ENCODE measurements at places on chromosomes 3 and 15.

DNA sequence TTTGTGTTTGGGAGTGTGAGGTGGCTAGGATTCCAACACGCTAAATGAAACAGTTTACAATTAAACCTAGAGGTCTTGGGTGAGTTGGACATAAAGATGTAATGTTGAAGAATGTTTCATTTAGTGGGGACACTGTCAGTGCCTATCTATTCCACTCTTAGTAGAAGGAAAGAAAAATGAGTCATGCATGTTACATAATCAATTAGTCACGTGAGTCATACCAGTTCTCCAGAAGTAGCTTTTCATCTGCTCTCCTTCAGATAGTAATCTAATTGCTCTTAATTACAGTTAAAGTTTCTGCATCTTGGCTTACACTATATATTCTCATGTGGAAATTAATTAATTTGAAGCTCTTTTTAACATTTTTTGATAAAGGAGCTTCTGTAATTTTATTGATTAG lies 115.7 kb upstream of the P2RY1 start:
- no peak for DNase-seq

DNA sequence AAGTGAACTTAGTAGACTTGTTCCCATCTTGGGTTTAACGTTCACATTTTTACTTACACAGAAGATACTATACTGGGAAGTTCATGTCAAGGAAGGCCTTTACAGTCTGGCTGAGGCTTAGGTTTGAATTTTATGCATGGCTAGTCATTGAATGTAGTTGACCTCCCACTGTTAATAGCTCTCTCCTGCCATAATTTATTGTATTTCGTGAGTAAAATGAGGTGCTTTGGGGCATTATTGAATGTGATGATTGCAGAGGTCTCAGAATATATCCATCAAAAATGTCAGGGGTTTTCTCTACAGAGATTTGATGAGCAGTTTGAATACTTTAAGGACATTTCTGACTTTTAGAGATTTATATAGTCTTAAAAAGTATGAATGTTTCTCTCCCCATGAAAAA lies 356.6 kb upstream of the GRM7 start:
- DNase-seq, result no peak

DNA sequence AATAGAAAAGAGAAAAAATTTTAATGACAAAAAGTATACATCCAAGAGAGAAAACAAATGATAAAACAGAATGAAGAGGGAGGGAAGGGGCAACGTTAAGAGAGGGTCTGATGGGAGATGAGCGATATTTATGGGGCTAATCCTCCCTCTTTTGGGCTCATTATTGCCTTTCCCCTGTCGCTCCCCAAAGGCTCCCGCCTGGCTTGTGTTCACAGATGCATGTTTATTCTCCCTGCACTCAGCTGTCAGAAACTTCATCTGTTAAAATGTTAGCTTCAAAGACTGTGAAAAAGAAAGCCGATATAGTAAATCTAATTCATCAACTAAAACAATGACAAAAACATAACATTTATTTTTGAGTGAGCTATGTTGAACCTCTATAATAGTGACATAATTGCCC lies 74.3 kb downstream of the GABRB3 start:
- DNase-seq, result no peak

DNA sequence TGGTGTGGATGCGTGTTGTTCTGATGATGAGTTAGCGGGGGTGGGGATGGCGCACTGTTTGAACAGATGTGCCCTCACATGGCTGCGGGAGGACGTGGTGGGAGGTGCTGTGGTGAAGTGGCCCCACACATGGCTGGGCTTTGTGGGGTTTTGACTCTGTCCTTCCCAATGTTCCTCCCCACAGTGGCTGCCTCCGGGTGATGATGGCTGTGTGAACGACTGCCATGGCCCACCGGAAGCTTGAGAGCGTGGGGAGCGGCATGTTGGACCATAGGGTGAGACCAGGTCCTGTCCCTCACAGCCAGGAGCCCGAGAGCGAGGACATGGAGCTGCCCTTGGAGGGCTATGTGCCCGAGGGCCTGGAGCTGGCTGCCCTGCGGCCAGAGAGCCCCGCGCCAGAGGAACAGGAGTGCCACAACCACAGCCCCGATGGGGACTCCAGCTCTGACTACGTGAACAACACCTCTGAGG lies 167.9 kb downstream of the APBA2 start:
- no peak for DNase-seq

DNA sequence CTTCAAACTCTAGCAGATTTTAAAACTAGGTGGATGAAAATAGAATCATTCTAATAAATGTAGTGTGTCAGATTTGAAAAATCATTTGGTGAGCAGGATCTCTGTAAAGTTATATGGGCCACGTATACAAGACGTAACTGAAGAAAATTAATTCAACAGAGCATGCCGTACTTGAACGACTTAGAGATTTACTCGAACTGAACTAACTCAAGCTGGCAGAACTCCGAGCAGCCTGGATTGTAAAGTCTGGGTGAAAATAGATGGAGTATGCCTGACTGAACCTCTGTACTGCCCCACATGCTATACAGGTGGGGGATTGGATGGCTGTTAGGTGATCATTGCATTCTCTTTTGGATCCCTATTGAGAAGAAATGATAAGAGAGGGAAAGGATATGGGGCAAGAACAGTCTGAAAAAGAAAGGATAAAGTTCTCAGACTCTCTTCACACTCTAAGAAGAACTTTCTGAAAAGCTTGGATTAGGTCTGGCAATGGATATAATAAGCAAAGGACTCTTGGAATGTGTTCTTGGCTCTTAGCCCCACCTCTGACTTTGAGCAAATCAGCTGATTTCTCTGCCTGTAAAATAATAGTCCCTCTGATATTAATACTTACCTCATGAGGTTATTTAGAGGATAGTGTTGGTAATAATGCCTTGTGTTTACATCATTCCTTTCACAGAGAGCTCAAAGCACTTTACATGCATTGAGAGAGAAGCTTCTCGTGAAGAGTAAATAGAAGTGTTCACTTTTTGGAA lies 147.5 kb downstream of the FILIP1L start:
- DNase-seq, result no peak

- no peak for DNase-seq
Observed at GRCh38 chr3:152376351-152377183, 107.8 kb downstream of the MBNL1 start.

- DNase-seq, result no peak
Observed at GRCh38 chr15:90422936-90423335, 34.9 kb downstream of the IQGAP1 start.

DNA sequence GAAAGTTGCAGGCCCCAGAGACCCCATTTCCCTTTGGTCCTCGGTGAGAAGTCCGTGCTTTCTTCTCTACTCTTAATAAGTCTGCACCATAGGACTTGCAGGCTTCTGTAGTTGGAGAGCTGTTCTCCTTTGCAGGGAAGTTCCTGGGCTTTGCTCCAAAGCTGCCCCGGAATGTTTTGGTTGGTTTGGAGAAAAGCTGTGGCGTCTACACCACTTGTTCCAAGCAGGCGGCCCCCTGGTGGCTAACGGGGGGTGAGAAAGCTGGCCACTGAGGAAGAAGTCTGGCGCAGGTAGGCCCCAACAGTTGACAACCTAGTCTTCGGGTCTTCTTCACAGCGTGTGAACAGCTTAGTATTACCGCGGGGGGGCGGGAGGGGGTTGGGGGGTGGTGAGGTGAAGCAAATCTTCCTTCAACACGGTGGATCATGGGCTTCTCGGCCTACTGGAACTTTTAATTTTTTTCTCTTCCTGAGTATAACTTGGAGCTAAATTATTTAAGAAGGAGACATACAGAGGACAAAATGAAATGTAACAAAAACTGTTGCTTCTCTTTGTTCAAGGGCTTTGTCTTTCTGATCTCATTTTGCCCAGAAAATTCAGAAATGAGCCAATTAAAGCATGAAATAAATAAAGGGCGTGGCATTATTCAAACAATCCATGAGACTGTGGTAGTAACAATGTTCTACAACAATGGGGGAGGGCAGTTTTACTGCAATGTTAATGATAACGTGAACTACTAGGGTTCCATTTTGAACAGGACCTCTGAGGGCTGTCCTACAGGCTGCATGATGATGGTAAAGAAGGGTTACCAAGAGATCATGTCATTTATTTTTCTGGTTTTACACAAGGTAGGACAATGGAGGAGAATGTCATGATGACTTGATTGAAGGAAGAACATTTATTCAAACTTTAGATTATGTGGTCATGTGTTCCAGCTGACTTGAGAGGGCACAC lies 2.2 kb upstream of the THRB start:
- no peak for DNase-seq

GRCh38 chr3:159458010-159458409 lies 530.6 kb upstream of the IL12A start:
- DNase-seq, result no peak

DNA sequence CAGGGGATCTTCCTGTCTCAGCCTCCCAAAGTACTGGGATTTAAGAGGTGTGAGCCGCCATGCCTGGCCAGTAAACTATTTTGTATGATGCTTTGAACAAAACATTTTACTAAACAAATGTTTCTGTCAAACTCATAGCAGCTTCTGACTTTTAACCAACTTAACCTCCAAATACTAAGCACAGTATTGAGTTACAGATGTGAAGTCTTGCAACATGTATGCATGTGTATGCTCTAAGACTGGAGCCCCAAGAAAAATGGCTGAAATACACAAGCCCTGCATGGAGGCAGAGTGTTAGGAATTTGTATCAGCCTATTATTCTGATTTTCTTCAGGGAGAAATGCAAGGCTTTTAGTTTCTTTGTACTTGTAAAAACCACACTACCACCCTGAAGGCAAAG lies 137.1 kb downstream of the CBLB start:
- no peak for DNase-seq

GRCh38 chr3:60698117-60698516 lies 553.1 kb downstream of the FHIT start:
- DNase-seq, result no peak

DNA sequence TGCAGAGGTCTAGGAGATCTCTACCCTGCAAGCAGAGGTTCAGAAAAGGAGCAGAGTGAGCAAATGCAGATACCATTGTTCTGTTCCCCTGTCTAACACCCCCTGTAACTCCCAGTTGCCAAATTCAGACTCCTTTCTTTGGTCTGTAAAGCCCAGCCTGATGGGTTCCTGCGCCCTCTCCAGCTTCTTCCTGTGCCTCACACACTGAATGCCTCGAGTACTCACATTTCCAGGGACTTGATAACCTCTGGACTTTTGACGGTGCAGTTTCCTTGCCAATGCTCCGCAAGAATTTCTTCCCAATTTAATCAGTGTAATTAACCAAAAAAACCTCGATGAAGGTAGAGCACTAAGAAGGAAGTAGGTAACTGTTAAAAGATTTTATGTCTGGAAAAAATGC lies 19.3 kb downstream of the PDE8A start:
- DNase-seq, result no peak

GRCh38 chr15:74399511-74400312 lies 32.3 kb upstream of the CYP11A1 start:
- no peak for DNase-seq

DNA sequence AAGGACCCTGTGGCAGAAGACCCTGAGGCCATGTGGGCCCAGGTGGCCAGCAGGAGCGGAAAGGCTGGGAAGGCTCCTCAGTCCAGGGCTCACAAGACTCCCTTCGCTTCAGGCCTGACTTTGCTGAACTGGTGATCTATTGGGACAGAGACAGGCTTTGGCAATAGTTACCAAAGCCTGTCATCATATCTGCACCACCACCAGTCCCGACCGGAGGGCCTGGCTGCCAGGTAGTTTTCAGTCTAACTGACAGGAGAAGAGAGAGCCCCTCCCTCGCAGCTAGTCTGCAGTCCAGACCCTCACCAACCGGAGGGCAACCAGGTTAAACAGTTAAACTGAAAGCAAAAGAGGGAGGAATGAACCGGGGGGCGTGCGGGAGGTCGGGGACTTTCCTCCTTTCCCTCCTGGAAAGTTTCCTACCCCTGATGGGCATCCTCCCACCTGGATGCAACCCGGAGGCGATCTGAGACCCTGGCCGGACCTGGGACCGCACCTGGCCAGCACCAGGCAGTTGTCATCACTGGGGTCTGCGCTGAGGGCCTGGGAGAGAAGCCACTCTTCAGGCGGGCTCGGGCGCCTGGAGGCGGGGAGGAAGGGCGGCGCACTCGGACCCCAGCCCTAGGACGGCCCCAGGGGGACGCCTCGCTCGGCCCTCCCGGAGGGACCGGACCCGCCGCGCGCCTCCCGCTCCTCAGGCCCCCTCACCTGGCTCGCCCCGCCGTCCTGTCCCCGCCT lies 435 bp downstream of the RAB27A start:
- no peak for DNase-seq

GRCh38 chr3:172739462-172739861 lies 11.1 kb upstream of the ECT2 start:
- no peak for DNase-seq

- peak; percentile 64 for DNase-seq
Observed at GRCh38 chr15:41936649-41937567, 35.4 kb downstream of the EHD4 start.

DNA sequence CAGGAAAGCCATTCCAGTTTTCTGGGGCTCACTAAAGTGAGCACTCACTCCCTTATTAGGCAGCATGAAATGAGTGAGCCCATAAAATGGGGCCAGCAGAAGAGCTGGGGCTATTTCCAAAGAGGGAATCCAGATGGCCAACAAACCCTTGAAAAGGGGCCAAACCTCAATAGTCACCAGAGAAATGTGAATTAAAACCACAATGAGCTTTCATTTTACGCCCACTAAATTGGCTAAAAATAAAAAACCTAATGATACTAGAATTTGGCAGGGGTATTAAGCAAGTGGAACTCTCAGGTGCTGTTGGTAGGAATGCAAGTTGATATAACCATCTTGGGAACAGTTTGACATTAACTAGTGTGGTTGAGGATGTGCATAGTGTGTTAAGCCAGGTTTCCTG lies 42.1 kb upstream of the RAF1 start:
- DNase-seq, result no peak

GRCh38 chr15:72754096-72754495 lies 29.5 kb downstream of the ADPGK start:
- no peak for DNase-seq

GRCh38 chr15:37979671-37980409 lies 45.4 kb downstream of the TMCO5A start:
- no peak for DNase-seq

DNA sequence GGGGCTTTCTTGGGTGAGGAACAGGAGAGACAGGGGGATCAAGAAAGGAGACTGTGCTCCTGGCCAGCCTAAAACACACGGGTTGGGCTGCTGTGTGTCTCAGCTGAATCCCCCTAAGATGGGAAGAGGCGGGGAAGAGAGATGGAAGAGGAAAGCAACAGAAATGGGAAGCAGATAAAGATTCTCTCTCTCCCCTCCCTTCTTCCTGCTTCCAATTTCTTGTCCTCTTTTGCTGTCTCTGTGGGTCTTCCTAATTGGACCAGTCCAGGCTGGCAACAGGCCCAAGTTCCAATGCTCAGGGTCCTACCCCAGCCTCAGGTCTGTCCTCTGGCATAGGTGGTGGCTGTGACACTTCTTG lies 7.1 kb downstream of the ISLR2 start:
- no peak for DNase-seq

DNA sequence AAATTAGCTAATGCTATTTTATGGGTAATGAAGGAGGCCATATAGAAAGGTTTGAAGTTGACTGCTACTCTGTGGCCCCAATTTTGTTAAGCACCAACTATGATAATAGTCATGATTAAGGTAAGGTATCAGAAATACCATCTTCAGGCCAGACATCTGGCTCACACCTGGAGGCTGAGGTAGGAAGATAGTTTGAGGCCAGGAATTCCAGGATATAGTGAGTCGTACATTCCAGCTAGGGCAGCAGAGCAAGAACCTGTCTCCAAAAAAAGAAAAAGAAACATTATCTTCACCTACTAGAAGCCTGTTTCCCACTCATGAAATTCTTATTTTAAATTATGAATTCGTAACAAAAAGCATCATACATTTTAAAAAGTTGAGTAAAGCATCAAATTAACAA lies 64.4 kb downstream of the LRRC28 start:
- DNase-seq, result no peak

Data from stimulated activated CD4-positive, alpha-beta T cell treated with anti-CD3 and anti-CD28 coated beads, Interleukin-4, amount 100 ng/mL, for 48 hours (primary cell).